ENCODE measurements at places on chromosomes 13 and 19.

GRCh38 chr13:108444448-108444847, 174.9 kb downstream of the TNFSF13B start:
- no peak for DNase-seq

- no peak for DNase-seq
These were observed 616.5 kb downstream of the GPC6 start for GRCh38 chr13:93843082-93843481.

- peak; percentile 76 for DNase-seq
These were observed 3.0 kb upstream of the COX6B1 start for GRCh38 chr19:35644987-35645679.

DNA sequence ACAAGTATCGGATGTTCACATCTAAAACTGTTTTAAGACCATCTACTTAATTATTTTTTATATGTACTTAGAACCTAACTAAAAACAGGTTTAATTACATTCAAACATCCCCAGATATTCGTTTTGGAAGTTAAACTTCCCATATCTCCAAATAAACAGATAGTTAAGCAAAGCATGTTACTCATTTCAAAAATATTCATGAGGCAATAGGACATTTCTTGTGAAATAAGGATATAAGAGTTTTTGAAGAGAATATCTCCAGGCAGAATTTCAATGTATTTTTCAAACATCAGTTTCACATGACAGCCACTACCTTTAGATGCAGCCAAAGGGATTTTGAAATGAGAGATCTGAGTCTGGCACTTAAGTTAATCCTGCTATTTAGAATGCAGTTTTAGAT, 697.5 kb downstream of the SLITRK1 start:
- DNase-seq = no peak

DNA sequence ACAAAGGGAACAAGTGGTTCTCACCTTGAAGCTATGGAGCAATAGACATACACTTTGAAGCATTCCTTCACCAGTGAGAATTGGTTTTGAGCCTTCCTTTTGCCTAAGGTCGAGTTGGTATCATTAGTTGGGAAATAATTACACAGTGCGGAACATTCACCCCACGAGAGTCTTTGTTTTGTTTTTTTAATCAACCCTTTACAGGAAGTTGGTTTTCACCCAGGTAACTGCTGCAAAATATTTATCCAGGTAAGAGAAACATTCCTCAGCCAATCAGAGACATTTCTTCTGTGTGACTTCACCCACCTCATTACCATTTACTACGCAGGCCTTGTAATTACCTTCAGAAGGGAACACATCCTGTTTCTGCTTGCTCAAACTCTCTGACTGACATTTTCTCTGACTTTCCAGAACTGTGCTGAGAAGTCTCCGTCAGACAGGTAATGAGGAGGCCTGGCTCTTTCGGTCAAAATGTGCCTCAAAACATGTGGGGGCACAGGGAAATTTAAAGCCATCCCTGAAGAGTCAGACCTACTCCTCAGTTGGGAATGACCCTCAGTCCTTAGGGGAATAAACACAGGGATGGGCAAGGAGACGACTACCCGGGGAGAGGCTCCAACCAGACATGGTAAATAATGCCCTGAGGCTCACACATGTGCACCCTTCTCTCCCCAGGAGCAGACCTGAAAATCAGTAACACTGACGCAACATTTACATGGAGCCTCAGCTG, 22.7 kb upstream of the SERP2 start:
- DNase-seq = no peak

DNA sequence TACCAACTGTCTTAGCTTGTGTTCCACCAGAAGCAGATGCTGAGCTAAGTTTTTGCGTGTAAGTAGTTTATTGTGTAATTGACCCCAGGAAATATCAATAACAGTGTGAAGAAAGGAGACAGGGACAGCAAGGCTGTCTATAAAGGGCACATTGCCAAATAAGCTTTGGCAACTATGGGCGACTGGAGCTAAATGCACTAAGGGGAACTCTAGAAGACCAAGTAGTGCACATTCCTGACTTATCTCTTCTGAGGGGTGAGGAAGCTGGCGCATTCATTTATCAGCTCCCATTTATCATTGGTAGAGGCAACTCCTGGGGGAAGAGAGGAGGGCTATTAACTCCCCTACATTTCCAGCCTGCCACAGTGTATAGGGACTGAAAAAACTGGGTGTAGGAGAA, 135.0 kb downstream of the DLEU7 start:
- DNase-seq = no peak

DNA sequence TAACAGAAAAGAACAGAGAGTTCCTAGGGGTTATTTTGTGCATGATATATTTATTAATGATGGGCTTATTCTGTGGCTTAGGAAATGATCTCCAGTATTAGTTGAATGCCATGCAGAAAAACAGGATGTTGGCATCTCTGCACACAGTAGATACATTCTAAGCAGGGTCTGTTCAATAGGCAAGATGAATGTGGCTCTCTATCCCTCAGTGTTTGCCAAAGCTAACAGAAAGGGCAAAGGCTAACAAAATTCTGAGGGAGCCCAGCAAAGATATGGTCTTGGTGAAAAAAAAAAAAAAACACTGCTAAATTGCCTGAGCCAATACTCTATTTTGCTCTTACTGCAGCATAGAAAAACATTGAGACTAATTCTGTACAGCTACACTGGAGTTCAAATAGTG, 1095.8 kb downstream of the UQCRFS1 start:
- no peak for DNase-seq

DNA sequence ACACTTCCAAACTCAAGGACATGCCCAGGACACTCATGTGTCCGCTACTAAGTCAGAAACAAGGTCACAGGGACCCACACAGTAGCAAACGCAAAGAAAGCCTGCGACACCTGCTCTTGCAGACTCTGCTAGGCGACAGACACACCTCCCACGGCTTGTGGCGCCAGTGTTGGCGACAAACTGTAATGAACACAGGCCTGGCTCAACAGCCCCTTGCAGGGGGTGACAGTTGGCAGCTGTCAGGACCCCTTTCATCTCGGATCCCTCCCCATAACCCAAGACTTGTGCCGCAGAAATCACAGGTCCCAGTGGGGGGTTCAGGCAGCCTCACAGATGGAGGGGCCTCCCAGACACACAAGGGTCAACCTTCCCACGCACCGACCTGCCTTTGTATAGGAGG, 364 bp downstream of the CKM start:
- no peak for DNase-seq

DNA sequence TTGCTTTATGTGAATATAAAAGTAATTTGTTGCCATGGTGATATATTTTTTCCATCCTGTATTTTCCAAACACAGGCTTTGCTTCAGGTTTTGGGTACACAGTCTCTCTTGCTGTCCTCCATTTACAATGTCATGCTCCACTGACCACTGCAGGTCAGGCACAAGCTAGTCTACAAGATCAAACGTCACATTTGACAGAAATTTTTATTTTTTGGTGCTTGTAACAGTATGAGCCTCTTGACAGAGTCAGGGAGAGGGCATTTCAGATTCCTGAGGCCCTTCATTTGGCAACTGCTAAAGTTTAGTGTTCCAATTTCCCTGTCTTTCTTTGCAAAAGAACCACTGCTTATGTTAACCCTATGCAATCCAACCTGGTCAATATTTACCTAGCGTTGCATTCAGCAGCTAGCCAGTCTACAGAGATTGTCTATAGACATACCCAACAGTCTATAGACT, 175.0 kb downstream of the RFC3 start:
- DNase-seq = no peak

DNA sequence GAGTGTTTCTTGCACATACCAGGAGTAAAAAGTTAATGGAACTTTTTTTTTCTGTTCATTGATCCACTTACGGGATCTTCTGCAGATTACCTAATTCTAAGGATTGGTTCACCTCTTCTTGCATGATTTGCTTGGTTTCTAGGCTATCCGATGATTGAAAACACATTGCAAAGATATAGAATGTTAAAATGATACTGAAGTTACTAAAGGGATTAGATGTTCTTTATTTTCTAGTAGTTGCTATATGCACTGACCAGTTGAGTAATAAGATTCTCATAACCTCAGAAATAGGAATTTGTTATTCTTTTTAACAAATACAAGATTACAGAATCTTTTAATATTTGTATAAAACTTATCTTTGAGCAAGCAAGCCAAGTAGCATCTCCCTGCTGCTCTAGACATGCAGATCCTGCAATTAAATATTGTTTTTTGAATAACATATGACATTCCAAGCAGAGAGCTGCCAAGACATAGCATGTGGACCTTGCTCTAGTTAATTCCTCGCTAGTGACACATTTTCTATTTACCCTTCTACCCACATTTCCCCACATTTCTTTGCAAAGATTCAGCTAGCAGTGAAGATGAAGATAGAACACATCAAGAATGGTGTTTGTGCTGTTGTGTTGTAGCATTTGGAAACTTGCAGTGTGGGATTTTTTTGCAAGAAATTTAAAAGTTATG, 51.7 kb upstream of the RNF113B start:
- DNase-seq = no peak

Measured in germinal center (tissue), 1 donor.